Activated CD4-positive, CD25-positive, alpha-beta regulatory T cell treated with anti-CD3 and anti-CD28 coated beads, Interleukin-2, amount 50 U/mL, for 72 hours (primary cell): ENCODE measurements at places on chromosomes 13 and 19.
A peak's percentile ranks its signal among the peaks of the same experiment; 100 is the strongest.

GRCh38 chr13:24127116-24127631 lies 33.3 kb upstream of the SPATA13 start:
- DNase-seq = peak; percentile 32

- no peak for DNase-seq
Measured at GRCh38 chr19:51884713-51885112, 3.0 kb downstream of the ZNF577 start.

GRCh38 chr19:14089662-14090508 lies 666 bp downstream of the SAMD1 start:
- peak; percentile 59 for DNase-seq

DNA sequence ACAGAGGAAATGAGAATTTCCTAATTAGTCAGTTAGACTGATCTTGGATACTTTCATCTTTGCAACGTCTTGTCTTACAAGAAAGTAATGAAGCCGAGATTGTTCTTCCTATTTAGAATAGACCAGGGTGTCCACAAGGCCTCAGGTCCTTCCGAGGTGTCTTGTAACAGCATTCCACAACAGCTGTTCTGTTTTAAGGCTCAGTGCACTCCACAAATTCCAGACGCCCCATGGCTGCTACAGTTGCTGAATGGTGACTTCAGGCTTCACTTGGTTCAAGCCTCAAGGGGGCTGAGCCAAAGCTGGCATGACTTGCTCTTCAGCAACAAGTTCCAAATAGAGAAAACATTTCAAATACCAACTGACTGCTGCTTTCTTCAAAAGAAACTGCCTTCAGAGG lies 143.4 kb downstream of the SHISA2 start:
- no peak for DNase-seq

DNA sequence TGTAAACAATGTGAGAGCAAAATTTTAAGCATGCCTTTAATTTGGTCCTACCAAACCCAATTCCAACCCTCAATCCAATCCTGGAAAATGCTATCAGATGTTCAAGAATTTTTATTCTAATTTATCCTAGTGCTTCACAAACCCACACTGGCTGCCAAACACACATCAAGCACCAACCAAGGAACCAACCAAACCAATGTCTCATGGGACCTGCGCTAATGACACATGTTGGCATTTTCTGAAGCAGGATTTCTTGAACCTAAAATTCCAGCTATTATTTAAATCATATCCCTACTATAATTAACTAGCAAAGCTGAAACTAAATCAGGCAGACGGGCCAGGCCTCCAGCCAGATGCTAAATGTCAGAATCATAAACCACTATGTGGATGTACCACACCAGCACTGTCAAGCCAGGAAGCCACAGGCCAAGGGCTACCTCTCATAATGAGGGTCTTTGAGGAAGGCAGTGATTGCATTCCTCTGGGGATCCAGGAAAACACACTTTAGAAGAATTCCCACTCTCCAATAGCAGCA lies 5.8 kb downstream of the LATS2 start:
- DNase-seq = no peak

DNA sequence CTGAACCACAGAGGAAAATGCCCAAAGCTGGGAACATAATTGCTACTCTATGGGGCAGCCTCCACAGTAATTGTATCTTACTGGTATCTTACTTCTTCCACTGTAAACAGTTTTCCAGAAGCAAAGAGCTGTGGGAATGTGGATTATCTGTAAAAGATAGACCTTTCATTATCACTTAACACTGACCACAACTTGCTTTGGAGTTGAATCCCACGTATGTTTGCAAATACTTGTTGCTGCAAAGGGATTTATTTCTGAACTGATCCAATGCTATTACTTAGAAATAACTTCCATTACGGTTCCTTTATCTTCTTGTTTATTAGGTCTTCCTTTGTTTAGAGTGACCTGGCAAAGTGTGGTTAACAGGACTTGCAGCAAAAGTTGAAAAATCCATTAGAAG lies 218.1 kb downstream of the KCTD12 start:
- DNase-seq = no peak
